ENCODE measurements at places on chromosomes 3 and 15.
A peak's percentile ranks its signal among the peaks of the same experiment; 100 is the strongest.

DNA sequence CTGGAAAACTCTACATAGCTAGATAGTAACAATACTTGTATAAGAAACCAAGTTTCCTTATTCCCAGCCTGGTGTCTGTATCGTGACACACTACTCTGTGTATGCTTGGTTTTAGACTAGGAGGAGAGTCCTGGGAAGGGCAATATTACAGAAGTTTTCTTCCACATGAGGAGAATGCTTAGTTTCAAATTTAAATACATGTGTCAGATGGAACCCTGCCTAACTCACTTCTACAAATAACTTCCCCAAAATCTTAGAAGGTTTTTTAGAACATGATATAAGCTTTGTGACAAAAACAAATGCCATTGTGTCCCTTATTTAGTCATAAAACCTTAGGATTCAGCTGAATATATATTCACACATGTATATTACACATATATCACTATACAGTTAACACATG is 7.2 kb upstream of the IL20RB start:
- DNase-seq, result no peak

DNA sequence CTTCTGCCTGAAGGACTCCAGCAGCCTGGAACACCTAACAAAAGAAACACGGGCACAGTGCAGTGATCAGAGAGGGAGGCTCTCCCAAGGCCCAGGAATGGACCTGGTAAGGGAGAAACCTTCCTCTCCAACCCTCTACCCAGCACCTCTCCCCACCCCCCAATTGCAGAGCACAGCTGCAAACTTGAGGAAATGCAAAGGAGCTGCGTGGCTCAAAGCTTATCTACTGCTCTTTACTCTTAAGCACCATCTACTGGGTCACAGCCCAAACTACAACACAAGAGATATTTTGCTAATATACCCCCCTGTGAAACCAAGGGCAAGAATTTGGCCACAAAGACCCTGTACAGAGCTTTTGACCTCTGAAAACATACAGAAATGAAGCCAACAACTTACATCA is 328.3 kb downstream of the OXSM start:
- DNase-seq, result no peak

GRCh38 chr15:38536201-38536676 is 28.4 kb downstream of the RASGRP1 start:
- no peak for DNase-seq

DNA sequence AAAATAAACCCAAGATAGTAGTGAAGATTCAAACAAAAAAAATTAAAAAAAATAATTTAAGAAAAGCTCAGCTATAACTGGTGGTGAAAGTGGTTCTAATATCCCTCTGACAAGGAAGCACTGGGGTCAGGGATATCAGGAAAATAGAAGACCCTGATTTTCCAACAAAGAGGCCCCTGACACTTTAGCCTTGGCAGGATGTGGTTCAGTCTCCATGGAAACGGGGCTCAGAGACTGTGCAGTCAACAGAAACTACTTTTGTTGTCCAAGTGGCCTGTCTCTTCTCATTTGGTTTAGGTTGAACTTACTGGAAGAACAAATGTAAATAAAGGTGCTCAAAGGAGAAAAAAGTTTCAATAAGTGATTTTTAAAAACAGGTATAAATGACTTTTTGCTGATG is 27.2 kb downstream of the INTS14 start:
- peak; percentile 56 for DNase-seq

- DNase-seq, result no peak
Measured at GRCh38 chr3:114331007-114331406, 37.2 kb downstream of the TIGIT start.

DNA sequence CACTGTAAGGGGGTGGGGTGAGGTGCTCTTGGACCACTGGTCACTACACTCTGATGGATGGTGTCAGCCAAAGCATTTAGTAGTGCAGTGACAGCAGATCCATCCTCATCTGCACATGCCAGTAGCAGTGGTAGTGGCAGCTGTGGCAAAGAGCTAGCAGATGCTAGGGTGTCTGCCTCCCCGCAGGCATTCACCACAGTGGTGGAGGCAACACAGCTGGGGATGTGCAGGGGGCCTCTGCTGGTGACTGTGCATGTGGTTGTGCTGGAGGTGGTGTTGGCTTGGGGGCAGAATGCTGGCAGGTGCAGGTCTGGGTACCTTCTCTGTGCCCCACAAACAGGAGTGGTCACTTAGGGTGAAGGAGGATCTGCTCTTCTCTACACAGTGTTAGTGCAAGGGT is 19.4 kb upstream of the DCUN1D1 start:
- no peak for DNase-seq

- DNase-seq, result no peak
Measured at GRCh38 chr3:100532411-100532810, 40.0 kb downstream of the TMEM45A start.

- no peak for DNase-seq
Measured at GRCh38 chr15:51218299-51218938, 120.0 kb downstream of the CYP19A1 start.

- DNase-seq, result no peak
Measured at GRCh38 chr3:175807175-175807574, 948.0 kb downstream of the NAALADL2 start.
